Activated naive CD4-positive, alpha-beta T cell treated with Interleukin-2 at 50 U/mL for 16 hours (primary cell): ENCODE measurements at places on chromosomes 13 and 19.

DNA sequence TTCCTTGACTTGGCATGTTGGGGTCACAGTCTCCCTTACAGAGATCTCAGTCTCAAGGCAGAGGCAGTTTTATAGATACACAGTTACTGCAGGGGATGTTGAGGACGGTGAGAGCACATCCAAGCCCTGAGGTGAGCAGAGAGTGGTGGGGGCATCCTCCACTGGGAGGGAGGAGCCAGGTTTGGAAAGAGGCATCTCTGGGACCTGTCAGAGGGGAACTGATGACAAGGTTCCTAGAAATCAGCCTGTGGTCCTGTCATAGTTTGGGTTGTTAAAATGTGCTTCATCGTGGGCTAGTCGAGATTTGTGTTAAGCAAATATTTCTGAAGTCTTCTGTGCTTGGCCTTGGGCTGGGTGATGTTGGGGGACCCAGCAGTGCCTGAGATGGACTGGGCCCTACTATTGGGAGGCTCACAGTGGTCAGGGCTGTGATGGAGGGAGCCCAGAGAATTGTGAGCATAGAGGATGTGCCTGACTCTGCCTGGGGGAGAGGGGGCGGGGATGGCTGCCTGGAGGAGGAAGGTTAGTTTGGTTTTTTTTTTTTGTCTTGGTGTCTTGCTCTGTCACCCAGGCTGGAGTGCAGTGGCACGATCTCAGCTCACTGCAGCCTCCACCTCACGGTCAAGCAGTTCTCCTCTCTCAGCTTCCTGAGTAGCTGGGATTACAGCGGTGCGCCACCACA is 3.9 kb downstream of the SUPT5H start:
- no peak for DNase-seq

- no peak for DNase-seq
Measured at GRCh38 chr13:66972659-66973058, 257.5 kb downstream of the PCDH9 start.

GRCh38 chr13:94323764-94324758 is 155.4 kb downstream of the DCT start:
- peak; percentile 16 for DNase-seq

- DNase-seq = no peak
Measured at GRCh38 chr13:109785892-109786450, 412 bp downstream of the IRS2 start.

GRCh38 chr13:113865427-113865826 is 1.6 kb upstream of the GAS6 start:
- DNase-seq = no peak

DNA sequence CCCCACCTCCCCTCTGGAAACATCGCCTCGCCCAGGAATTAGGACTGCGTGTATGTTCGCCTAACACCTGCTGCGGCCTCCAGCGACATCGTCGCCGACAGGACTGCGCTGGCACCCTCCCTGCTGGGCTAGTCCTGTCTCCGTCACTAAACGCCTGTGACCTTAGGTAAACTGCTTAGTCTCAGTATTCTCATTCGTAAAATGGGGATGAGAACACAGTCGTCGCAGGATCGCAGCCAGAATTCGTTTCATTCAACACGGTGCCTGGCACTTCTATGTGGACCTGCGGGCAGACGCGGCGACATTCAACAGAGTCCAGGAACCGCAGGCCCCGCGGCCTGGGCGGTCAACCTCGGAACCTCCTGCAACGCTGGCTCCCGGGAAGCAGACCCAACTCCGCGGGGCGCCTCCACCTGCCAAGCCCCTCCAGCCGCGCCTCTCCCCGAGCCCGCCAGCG is 485 bp downstream of the CRYL1 start:
- DNase-seq = peak; percentile 17

GRCh38 chr13:108439556-108439955 is 170.0 kb downstream of the TNFSF13B start:
- no peak for DNase-seq

- DNase-seq = peak; percentile 81
Measured at GRCh38 chr19:49475995-49476880, 2.2 kb downstream of the FLT3LG start.

DNA sequence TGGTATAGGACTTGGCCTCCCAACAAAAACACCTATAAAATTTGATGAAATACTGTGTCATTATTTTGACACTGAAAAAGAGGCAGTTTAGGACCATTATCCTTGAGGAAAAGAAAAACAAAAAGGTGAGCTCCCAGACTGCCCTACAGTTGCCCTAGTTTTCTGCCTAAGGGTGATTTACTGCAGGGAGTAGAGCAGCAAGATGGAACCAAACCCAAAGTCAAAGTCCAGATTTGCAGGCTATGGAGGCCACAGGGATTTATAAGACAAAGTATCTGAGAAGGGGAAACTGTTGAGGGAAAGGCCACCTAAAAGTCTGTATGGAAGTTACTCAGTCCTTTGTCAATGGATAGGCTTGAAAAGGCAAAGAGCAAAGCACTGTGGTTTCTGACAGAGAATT is 112.4 kb upstream of the TRPC4 start:
- DNase-seq = no peak

GRCh38 chr13:100347968-100348367 is 240.6 kb downstream of the GGACT start:
- no peak for DNase-seq
